ENCODE measurements at places on chromosomes 7 and 10. TPM values are rescaled to one million over a fixed set of nuclear protein-coding genes. Genes with fewer than 3 reads are reported as not detected.
A peak's percentile ranks its signal among the peaks of the same experiment; 100 is the strongest.

- H3K27ac ChIP-seq, result no peak overlapping the region
- no peaks in the 10 kb centered on the region for H3K36me3 ChIP-seq
- no peak for DNase-seq
- no peaks in the 10 kb centered on the region for H3K27me3 ChIP-seq
- no peak overlapping the region for H3K4me3 ChIP-seq
- no peaks in the 10 kb centered on the region for H3K4me1 ChIP-seq
Measured at GRCh38 chr7:40356312-40356711, 221.5 kb downstream of the SUGCT start.

- H3K4me3 ChIP-seq, result no peak overlapping the region
- H3K36me3 ChIP-seq, result no peaks in the 10 kb centered on the region
- H3K27ac ChIP-seq, result no peak overlapping the region
- H3K4me1 ChIP-seq, result no peaks in the 10 kb centered on the region
Measured at GRCh38 chr7:120467676-120468075, 194.7 kb downstream of the KCND2 start.

- no peaks in the 10 kb centered on the region for H3K27me3 ChIP-seq
- H3K27ac ChIP-seq, result no peak overlapping the region
- no peak for DNase-seq
- H3K4me3 ChIP-seq, result no peak overlapping the region
Measured at GRCh38 chr10:79328737-79329504, 18.3 kb upstream of the PPIF start.

GRCh38 chr7:1725199-1725690 lies 55.2 kb downstream of the ELFN1 start:
- no peaks in the 10 kb centered on the region for H3K4me1 ChIP-seq
- H3K27ac ChIP-seq, result no peak overlapping the region
- no peaks in the 10 kb centered on the region for H3K27me3 ChIP-seq
- no peaks in the 10 kb centered on the region for H3K36me3 ChIP-seq
- no peak for DNase-seq

- peak; percentile 57 for DNase-seq
- no peaks in the 10 kb centered on the region for H3K27me3 ChIP-seq
- peak overlapping the region; percentile 80 for H3K4me3 ChIP-seq
Measured at GRCh38 chr7:26863518-26864308, 677 bp downstream of the SKAP2 start.

DNA sequence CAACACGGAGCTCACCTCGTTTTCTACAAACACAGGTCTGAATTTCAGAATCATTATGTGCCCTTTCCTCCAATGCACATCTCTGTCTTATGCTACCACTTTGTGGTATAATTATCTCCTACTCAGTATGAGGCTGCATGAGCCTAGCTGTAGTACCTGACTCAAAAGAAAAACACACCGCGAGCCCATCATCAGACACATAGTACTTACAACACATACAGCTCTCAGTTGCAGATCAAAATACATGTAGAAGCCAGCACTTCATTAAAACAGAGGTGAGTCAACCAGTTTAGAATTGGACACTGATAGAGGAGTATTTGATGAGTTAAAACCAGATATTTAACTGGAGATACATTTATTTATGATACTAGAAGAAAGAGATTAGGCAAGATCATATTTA lies 1.4 kb upstream of the RTKN2 start:
- no peaks in the 10 kb centered on the region for H3K36me3 ChIP-seq
- no peak for DNase-seq
- no peak overlapping the region for H3K4me3 ChIP-seq
- peaks cover 11% of the 10 kb centered on the region for H3K4me1 ChIP-seq
- no peak overlapping the region for H3K27ac ChIP-seq

The PRF1 gene
- total RNA-seq, result 2,133 TPM

All from natural killer cell (primary cell).